ENCODE measurements at places on chromosomes 2 and 18. TPM values are rescaled to one million over a fixed set of nuclear protein-coding genes. Genes with fewer than 3 reads are reported as not detected.

TLX2 gene
- polyA plus RNA-seq: not detected

SLC16A14 gene
- 0.35 TPM for polyA plus RNA-seq

ADAM23 gene
- 20.6 TPM for polyA plus RNA-seq

DPP10 gene
- not detected for polyA plus RNA-seq

SP140 gene
- not detected for polyA plus RNA-seq

CROCC2 gene
- polyA plus RNA-seq: not detected

EMX1 gene
- not detected for polyA plus RNA-seq

MALL gene
- 31.5 TPM for polyA plus RNA-seq

CEP192 gene
- polyA plus RNA-seq: 14.5 TPM

- H3K4me1 ChIP-seq: peaks cover 56% of the 10 kb centered on the region
- no peak overlapping the region for H3K27ac ChIP-seq
- H3K27me3 ChIP-seq: no peaks in the 10 kb centered on the region
- DNase-seq: peak; percentile 41
Observed at GRCh38 chr2:160402997-160403979, 90.3 kb downstream of the RBMS1 start.

GRCh38 chr2:28979576-28980366, 1.3 kb upstream of the TOGARAM2 start:
- H3K27ac ChIP-seq: no peak overlapping the region
- H3K4me3 ChIP-seq: no peak overlapping the region
- no peaks in the 10 kb centered on the region for H3K36me3 ChIP-seq
- no peak for DNase-seq

GRCh38 chr2:54955358-54956110, 94.7 kb downstream of the RTN4 start:
- H3K4me1 ChIP-seq: peaks cover 10% of the 10 kb centered on the region
- no peaks in the 10 kb centered on the region for H3K36me3 ChIP-seq
- H3K27ac ChIP-seq: no peak overlapping the region
- no peak overlapping the region for H3K4me3 ChIP-seq
- no peaks in the 10 kb centered on the region for H3K27me3 ChIP-seq

DNA sequence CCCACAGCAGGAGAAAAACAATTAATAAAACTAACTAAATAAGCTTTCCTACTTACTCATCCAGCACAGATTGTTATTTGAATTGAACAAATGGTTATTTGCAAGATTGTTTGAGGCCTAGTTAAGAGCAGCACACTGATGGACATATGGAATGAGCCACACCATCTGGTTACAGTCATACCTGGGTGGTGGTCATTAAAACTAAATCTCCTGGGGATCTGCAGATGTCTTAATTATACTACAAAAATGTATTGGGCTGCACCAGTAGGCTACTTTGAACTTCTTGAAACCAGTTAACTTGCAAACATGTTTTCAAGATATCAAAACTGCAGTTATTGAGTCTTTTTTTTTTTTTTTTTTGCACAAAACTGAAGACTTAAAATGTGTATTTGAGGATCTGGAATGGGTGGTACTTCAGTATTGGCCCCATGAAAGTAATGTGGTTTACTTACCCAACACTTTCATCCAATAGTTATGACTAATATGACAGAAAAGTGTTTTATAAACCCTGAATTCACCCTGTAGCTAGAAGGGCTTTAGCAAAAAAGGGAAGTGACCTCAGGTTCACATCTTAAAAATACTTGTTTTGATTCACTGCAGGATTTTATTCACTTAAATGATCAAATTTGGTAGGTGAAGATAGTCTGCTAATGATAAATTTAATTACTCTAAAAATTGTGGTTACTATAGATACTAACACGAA, 10.8 kb downstream of the AGFG1 start:
- no peaks in the 10 kb centered on the region for H3K4me1 ChIP-seq
- no peak overlapping the region for H3K27ac ChIP-seq
- H3K4me3 ChIP-seq: no peak overlapping the region
- peaks cover 3% of the 10 kb centered on the region for H3K36me3 ChIP-seq
- no peak for DNase-seq
- no peaks in the 10 kb centered on the region for H3K27me3 ChIP-seq

GRCh38 chr2:6856548-6856920, 9.2 kb downstream of the CMPK2 start:
- H3K27ac ChIP-seq: no peak overlapping the region
- H3K36me3 ChIP-seq: no peaks in the 10 kb centered on the region
- no peak overlapping the region for H3K4me3 ChIP-seq
- no peaks in the 10 kb centered on the region for H3K27me3 ChIP-seq

DNA sequence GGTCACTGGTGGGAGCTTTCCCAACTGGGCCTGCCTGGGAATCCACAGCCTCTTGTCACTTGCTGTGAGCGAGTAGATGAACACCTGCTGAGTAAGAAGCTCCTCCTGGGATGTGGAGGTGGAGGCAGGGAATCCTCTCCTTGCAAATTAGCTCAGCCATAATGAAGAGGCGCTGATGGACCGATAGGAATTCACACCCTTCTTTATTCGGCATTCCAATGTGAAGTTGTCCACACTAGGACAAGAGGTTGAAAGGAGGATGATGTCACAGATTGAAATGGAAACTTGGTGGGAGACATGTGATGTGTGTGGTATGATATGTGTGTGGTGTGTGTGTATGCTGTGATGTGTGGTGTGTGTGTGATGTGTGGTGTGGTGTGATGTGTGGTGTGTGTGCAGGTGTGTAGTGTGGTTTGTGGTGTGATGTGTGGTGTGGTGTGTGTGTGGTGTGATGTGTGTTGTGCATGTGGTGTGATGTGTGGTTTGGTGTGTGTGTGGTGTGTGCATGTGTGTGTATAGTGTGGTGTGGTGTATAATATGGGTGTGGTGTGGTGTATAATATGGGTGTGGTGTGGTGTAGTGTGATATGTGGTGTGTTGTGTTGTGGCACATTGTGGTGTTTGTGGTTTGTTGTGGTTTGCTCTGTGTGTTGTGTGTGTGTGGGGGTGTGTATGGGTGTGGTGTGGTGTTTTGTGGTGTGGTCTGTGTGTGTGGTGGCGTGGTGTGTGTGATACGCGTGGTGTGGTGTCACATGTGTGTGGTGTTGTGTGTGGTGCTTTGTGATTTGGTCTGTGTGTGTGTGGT, 216.4 kb downstream of the BCL2 start:
- H3K27me3 ChIP-seq: no peaks in the 10 kb centered on the region
- H3K4me1 ChIP-seq: no peaks in the 10 kb centered on the region
- no peak overlapping the region for H3K4me3 ChIP-seq

GRCh38 chr2:81767187-81767912, 1462.8 kb upstream of the LRRTM1 start:
- H3K4me1 ChIP-seq: no peaks in the 10 kb centered on the region
- DNase-seq: no peak
- H3K27me3 ChIP-seq: no peaks in the 10 kb centered on the region
- no peaks in the 10 kb centered on the region for H3K36me3 ChIP-seq

- H3K4me1 ChIP-seq: peaks cover 6% of the 10 kb centered on the region
- no peak for DNase-seq
- H3K36me3 ChIP-seq: no peaks in the 10 kb centered on the region
- no peak overlapping the region for H3K27ac ChIP-seq
Observed at GRCh38 chr2:72995430-72996116, 75.9 kb downstream of the SFXN5 start.

DNA sequence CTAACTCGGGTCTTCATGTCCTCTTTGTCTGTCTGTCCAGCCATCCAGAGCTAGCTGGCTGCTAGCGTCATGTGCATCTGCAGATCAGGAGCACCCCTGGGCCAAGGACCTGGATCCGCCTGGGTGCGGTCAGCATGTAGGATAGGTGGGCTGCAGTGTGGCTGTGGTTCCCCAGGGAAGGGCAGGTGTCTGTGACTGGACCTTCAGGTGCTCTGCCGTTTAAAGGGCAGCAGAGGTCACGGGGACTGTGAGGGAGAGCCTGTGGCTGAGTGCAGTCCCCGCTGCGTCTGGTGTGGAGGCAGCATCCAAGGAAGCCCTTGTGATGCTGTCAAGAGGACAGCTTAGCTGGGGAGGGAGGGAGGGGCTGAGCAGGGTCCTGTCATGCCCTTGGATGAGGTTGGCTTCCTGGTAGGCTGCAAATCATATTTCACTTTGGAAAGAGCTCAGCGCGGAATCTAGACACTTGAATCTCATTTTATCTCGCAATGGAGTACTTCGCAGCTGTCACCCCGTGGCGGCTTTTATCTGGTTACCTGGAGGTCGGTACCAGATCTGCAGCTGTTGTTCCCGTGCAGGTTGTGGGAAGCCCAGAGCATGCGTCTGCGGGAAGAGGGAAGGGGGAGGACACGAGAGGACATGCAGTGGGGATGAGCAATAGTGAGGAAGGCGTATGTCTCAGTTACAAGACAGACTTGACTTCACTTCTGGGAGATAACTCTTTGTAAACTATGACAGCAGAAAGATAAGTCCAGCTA, 5.9 kb upstream of the RALB start:
- no peak overlapping the region for H3K27ac ChIP-seq
- no peaks in the 10 kb centered on the region for H3K27me3 ChIP-seq
- H3K4me1 ChIP-seq: peaks cover 13% of the 10 kb centered on the region

- no peak for DNase-seq
- H3K4me3 ChIP-seq: no peak overlapping the region
- no peaks in the 10 kb centered on the region for H3K27me3 ChIP-seq
- H3K27ac ChIP-seq: no peak overlapping the region
Observed at GRCh38 chr18:29652797-29653196, 1389.7 kb downstream of the DSC3 start.

GRCh38 chr2:148021886-148022285, 995 bp downstream of the MBD5 start:
- H3K4me3 ChIP-seq: peak overlapping the region; percentile 77
- no peaks in the 10 kb centered on the region for H3K27me3 ChIP-seq
- no peaks in the 10 kb centered on the region for H3K36me3 ChIP-seq
- peaks cover 25% of the 10 kb centered on the region for H3K4me1 ChIP-seq
- DNase-seq: no peak
- peak overlapping the region; percentile 74 for H3K27ac ChIP-seq

DNA sequence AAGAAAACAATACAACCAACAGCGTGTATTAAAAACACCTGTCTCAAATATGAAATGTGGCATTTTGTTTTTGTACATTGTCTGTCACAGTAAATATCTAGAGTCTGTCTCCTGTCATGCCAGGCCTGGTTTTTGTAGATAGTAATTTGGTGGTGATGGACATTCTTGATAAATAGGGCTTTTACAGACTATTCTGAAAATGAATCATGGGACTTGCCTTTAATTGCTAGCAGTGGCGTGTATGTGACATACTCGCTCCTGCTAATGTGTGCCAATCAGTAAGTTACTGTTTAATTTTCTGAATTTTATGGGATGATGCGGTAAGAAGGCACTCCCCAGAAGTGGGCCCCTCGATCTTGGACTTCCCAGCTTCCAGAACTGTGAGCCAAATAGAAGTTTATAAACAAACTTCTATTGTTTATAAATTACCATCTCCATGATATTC, 83.7 kb downstream of the TANC1 start:
- H3K36me3 ChIP-seq: peaks cover 3% of the 10 kb centered on the region
- DNase-seq: no peak
- no peak overlapping the region for H3K4me3 ChIP-seq
- peak overlapping the region; percentile 49 for H3K27ac ChIP-seq
- peaks cover 24% of the 10 kb centered on the region for H3K4me1 ChIP-seq
- H3K27me3 ChIP-seq: no peaks in the 10 kb centered on the region

GRCh38 chr2:132439703-132440398, 23.2 kb downstream of the GPR39 start:
- DNase-seq: no peak
- peaks cover 6% of the 10 kb centered on the region for H3K4me1 ChIP-seq
- H3K36me3 ChIP-seq: no peaks in the 10 kb centered on the region
- no peak overlapping the region for H3K27ac ChIP-seq
- H3K4me3 ChIP-seq: no peak overlapping the region

DNA sequence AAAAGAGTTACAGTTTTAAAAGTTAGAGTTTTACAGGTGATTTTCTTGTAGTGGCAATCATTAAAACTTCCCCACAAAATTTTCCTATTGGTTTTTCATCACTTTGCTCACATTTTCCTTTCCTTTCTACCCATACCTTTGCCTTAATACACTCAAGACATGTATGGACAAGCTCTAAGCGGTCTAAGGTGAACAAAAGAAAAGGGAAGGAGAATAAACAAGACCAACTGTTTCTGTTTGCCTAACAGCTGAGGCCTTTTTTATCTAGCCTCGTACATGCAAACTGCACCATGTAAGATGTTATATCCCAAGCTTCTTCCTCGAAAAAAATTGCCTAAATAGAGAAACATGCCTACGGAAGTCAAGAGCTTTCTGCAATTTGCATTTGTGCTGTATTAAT, 33.9 kb upstream of the TBC1D8 start:
- no peaks in the 10 kb centered on the region for H3K4me1 ChIP-seq
- no peaks in the 10 kb centered on the region for H3K36me3 ChIP-seq
- no peak for DNase-seq
- no peak overlapping the region for H3K27ac ChIP-seq
- H3K4me3 ChIP-seq: no peak overlapping the region

GRCh38 chr2:59680863-59681262, 872.6 kb downstream of the BCL11A start:
- no peaks in the 10 kb centered on the region for H3K4me1 ChIP-seq
- DNase-seq: no peak
- H3K36me3 ChIP-seq: no peaks in the 10 kb centered on the region
- no peak overlapping the region for H3K27ac ChIP-seq
- no peaks in the 10 kb centered on the region for H3K27me3 ChIP-seq
- no peak overlapping the region for H3K4me3 ChIP-seq

- no peak for DNase-seq
- H3K27ac ChIP-seq: no peak overlapping the region
- H3K36me3 ChIP-seq: no peaks in the 10 kb centered on the region
- H3K4me3 ChIP-seq: no peak overlapping the region
- H3K4me1 ChIP-seq: no peaks in the 10 kb centered on the region
Observed at GRCh38 chr18:50193796-50194630, 934 bp downstream of the MYO5B start.

- no peaks in the 10 kb centered on the region for H3K4me1 ChIP-seq
- H3K27ac ChIP-seq: no peak overlapping the region
- H3K36me3 ChIP-seq: no peaks in the 10 kb centered on the region
- no peaks in the 10 kb centered on the region for H3K27me3 ChIP-seq
- no peak overlapping the region for H3K4me3 ChIP-seq
Observed at GRCh38 chr2:72605836-72606442, 219.9 kb downstream of the EXOC6B start.

- DNase-seq: no peak
- no peak overlapping the region for H3K27ac ChIP-seq
- no peak overlapping the region for H3K4me3 ChIP-seq
- H3K27me3 ChIP-seq: no peaks in the 10 kb centered on the region
Observed at GRCh38 chr2:12203528-12203927, 457.1 kb downstream of the LPIN1 start.
